ENCODE measurements at places on chromosomes 5 and 9. TPM values are rescaled to one million over a fixed set of nuclear protein-coding genes. Genes with fewer than 3 reads are reported as not detected.

GRCh38 chr5:136101884-136102283 is 30.8 kb upstream of the SMAD5 start:
- DNase-seq: no peak
- H3K4me3 ChIP-seq: no peak overlapping the region
- H3K4me1 ChIP-seq: no peaks in the 10 kb centered on the region
- no peak overlapping the region for H3K27ac ChIP-seq
- no peaks in the 10 kb centered on the region for H3K36me3 ChIP-seq

DNA sequence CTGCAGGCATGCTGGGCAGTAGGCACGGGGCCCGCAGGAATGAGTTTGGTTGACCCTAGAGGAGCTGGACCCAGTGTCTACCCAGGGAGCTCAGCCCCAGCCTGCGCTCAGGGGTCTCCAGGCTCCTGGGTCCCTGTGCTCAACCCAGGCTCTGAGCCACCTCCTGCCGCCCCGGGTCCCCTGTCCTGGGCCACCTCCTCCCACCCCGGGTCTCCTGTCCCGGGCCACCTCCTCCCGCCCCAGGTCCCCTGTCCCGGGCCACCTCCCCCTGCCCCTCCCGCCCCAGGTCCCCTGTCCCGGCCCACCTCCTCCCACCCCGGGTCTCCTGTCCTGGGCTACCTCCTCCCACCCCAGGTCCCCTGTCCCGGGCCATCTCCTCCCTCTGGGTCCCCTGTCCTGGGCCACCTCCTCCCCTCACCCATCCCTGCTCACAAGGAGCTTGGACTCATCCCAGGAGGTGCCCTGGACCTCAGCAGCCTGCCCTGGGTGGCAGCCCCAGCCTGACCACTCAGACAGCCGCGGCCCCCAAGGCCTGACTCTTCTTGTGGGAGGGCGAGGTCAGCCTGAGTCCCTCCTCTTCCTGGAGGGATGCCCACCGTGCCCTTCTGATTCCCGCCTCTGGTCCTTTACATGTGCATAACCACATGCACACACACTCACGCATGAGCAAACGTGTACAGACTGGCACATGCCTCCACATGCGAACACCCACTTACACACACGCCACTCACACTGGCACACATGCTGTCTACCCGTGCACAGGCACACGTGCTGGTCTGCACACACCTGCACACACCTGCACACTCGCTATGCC is 2.4 kb downstream of the LCN12 start:
- H3K4me3 ChIP-seq: no peak overlapping the region
- no peak for DNase-seq
- H3K27me3 ChIP-seq: no peaks in the 10 kb centered on the region
- no peaks in the 10 kb centered on the region for H3K36me3 ChIP-seq

- H3K27ac ChIP-seq: no peak overlapping the region
- peaks cover 10% of the 10 kb centered on the region for H3K4me1 ChIP-seq
- DNase-seq: no peak
These were observed 140.6 kb downstream of the C5orf15 start for GRCh38 chr5:133827830-133828229.

GRCh38 chr5:36756848-36757247 is 119.7 kb upstream of the NIPBL start:
- H3K36me3 ChIP-seq: no peaks in the 10 kb centered on the region
- DNase-seq: no peak
- no peak overlapping the region for H3K4me3 ChIP-seq
- no peak overlapping the region for H3K27ac ChIP-seq

DNA sequence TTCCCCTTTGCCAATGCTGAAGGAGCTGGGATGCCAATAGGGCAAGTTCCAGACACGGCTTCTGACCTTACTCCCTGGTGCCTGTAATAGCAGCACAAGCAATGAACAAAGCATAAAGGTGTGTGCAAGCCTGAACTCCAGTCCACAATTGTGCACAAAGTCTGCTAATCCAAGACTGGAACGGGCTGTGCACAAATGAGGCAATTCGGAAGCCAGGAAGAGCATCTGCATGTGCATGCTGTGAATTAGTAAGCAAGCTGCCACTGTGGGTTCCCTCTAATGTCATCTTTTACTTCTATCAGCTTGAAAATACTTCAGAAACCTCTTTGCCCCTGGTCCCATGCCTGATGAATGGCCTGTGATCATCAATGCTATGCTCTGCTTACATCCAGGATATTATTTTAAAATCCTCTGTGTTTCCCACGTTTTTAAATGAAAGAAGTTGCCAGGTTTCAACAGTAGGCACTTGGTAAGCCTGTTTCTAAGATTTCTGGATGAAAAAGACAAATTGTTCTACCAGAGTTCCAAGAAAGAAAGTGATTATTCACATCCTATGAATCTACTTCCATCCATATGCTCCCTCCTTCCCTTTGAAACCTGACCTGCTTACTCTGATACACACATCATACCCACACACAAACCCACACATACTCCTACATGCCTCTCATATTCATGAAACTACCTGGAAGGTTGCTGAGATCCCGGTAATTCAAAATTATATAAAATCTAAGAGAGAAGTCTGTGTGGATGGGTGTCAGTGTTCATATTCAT is 165.7 kb downstream of the KCTD16 start:
- no peaks in the 10 kb centered on the region for H3K27me3 ChIP-seq
- H3K36me3 ChIP-seq: no peaks in the 10 kb centered on the region
- no peaks in the 10 kb centered on the region for H3K4me1 ChIP-seq

DNA sequence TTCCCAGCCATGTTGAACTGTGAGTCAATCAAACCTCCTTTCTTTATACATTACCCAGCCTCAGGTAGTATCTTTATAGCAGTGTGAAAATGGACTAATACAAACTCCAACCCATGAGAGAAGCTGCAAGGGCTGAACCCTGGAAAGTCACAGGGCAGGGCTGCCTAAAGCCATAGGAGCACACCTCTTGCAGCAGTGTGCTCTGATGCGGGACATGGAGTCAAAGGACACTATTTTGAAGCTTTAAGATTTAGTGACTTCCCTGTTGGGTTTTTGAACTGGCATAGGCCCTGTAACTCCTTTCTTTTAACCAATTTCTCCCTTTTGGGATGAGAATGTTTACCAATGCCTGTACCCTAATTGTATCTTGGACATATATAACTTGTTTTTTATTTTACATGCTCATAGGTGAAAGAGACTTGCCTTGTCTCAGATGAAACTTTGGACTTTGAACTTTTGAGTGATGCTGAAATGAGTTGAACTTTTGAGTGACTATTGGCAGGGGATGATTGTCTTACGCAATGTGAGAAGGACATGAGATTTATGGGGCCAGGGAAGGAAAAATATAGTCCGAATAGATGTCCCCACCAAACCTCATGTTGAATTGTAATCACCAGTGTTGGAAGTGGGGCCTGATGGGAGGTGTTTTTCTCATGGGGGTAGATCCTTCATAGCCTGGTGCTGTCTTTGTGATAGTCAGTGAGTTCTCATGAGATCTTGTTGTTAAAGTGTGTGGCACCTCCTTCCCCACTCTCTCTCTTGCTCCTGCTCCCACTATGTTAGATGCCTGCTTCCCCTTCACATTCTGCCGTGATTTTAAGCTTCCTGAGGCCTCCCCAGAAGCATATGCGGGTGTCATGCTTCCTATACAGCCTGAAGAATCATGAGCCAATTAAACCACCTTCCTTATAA is 159.5 kb upstream of the SPEF2 start:
- H3K36me3 ChIP-seq: no peaks in the 10 kb centered on the region
- no peaks in the 10 kb centered on the region for H3K4me1 ChIP-seq
- H3K4me3 ChIP-seq: no peak overlapping the region
- no peak for DNase-seq

DNA sequence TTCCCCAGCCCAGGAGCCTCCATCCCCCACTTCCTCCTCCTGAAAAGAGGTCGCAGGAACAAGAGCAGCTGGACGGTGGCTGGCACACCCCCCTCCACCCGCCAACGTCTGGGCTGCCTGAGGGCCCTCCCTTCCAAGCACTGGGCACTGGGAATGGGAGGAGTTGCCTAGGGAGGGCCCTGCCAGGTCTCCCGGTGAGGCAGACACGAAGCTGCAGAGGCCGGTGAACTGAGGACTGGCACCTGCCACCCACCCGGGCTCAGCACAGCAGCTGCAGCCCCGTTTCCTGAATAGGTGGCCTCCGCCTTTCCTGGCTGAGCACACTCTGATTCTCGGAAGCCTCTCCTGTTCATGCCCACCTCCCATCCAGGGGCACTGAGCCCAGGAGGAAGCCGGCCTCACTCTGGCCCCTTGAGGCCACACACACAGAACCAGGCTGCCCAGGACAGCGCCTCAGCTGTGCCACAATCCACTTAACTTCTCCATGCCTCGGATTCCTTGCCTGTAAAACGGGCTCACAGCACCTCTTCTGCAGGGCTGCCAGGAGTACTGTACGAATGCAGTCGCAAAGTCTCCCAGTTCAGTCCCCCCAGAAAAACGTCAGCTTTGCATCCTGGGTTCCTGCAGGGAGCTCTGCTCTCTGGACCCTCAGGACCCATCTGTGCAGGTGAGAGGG is 1.3 kb downstream of the NPDC1 start:
- no peaks in the 10 kb centered on the region for H3K27me3 ChIP-seq
- no peak for DNase-seq
- peaks cover 18% of the 10 kb centered on the region for H3K4me1 ChIP-seq
- H3K4me3 ChIP-seq: peak overlapping the region; percentile 69
- no peaks in the 10 kb centered on the region for H3K36me3 ChIP-seq

DNA sequence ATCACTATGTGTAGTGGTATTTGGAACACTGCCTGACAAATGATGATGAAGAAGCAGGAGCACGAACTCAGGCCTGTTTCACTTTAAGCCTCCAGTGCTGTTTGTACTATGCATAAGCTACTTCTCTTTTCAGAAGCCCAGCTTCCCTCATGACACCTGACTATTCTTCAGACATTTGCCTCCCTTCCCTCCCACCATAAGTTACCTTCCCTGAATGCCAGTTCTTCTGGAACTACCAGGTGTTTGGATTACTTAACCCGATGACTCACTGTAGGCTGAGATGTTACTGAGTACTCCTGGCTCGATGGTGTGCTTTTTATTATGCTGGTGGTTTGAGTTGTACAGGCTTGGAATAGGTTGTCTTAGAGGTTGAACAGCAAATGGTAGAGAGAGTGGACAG is 180.0 kb downstream of the SPATA31D1 start:
- no peak overlapping the region for H3K27ac ChIP-seq
- H3K36me3 ChIP-seq: no peaks in the 10 kb centered on the region
- no peaks in the 10 kb centered on the region for H3K4me1 ChIP-seq
- no peak for DNase-seq
- H3K27me3 ChIP-seq: no peaks in the 10 kb centered on the region
- H3K4me3 ChIP-seq: no peak overlapping the region

The TMEM215 gene
- total RNA-seq: 0.12 TPM

The ITK gene
- total RNA-seq: 0.36 TPM

All from psoas muscle (tissue), 8 donors.